ENCODE measurements at places on chromosomes 2 and 18. TPM values are rescaled to one million over a fixed set of nuclear protein-coding genes. Genes with fewer than 3 reads are reported as not detected.

Gene KIAA2012
- 0.06 TPM for total RNA-seq

Gene CROCC2
- not detected for total RNA-seq

Gene ELOA2
- not detected for total RNA-seq

Gene OTOS
- total RNA-seq = not detected

Gene DHRS9
- total RNA-seq = 0.27 TPM

Gene NT5DC4
- total RNA-seq = not detected

Gene SNX17
- 54.5 TPM for total RNA-seq

Gene CAMKMT
- total RNA-seq = 6.4 TPM

Gene ARHGEF4
- total RNA-seq = 2.6 TPM

Gene MSGN1
- total RNA-seq = not detected

Gene NMUR1
- not detected for total RNA-seq

Gene MPV17
- total RNA-seq = 15.3 TPM

Gene FECH
- total RNA-seq = 47.3 TPM

Gene GAD1
- total RNA-seq = not detected

Gene ZNF385B
- 42.9 TPM for total RNA-seq

Gene GMCL1
- total RNA-seq = 3.0 TPM

Gene RGPD8
- 8.1 TPM for total RNA-seq

Gene SRD5A2
- total RNA-seq = 0.10 TPM

Gene C2orf80
- total RNA-seq = not detected

Gene CFAP221
- not detected for total RNA-seq

Gene GLI2
- 0.81 TPM for total RNA-seq

All from psoas muscle (tissue), 8 donors.